ENCODE measurements at places on chromosomes 16 and 17. TPM values are rescaled to one million over a fixed set of nuclear protein-coding genes. Genes with fewer than 3 reads are reported as not detected.

PERCC1 gene
- 111 TPM for total RNA-seq

NAE1 gene
- total RNA-seq, result 168 TPM

MYCBPAP gene
- not detected for total RNA-seq

IL34 gene
- total RNA-seq, result 0.61 TPM

RCVRN gene
- total RNA-seq, result 0.06 TPM

ST6GALNAC1 gene
- total RNA-seq, result not detected

PYDC1 gene
- total RNA-seq, result not detected

CD300LF gene
- not detected for total RNA-seq

LRRC36 gene
- not detected for total RNA-seq

MYLK3 gene
- total RNA-seq, result 0.26 TPM

HBQ1 gene
- total RNA-seq, result not detected

C17orf78 gene
- not detected for total RNA-seq

- DNase-seq, result no peak
These were observed 105.0 kb upstream of the MON1B start for GRCh38 chr16:77085981-77086380.

- DNase-seq, result no peak
These were observed 182.8 kb downstream of the SEC14L1 start for GRCh38 chr17:77323413-77324171.

DNA sequence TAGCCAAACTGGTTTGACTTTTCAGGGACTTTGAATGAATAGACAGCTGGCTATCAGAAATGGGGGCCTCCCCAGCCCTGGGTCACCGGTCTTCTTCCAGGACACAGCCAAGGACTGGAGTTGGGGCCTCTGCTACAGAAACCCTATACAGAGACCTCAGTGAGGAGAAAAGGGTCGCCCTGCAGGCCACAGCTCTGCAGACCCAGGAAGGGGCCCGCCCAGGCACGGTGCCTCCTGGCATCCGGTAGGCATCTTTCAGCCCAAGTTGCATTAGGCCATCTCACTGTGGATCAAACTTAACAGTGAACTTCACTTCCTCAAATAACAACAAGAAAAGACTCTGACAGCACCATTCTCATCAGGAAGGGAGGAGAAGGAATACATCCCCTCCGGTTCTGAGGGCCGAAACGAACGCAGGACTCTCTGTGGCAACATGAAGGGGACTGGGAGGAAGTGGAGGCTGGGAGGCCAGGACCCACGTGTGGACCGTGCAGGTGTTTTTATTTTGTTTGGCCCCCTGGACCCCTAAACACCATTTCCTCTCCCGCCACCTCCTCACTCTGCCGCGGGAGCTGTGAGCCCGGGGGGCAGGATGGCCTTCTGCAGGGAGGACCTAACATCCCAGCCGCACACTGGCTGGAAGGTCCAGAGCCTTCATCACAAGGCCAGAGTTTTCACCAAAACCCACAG is 7.2 kb downstream of the SLC38A10 start:
- DNase-seq, result no peak

DNA sequence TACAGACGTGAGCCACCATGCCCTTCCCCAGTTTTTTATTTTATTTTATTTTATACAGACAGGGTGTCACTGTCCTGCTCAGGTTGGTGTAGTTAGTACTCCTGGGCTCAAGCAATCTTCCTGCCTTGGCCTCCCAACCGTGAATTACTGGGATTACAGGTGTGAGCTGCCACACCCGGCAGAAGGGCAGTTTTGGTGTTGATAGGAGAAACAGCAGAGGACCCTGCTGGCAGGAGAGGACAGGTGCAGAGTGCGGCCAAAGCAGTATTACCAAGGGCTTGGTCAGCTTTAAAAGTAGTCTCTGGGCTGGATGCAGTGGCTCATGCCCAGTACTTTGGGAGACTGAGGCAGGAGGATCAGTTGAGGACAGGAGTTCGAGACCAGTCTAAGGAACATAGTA is 22.9 kb downstream of the FOXK2 start:
- no peak for DNase-seq

GRCh38 chr16:66575060-66575459 is 4.2 kb upstream of the CMTM2 start:
- no peak for DNase-seq

- DNase-seq, result no peak
These were observed 119.7 kb upstream of the CIBAR2 start for GRCh38 chr16:85231959-85232358.

DNA sequence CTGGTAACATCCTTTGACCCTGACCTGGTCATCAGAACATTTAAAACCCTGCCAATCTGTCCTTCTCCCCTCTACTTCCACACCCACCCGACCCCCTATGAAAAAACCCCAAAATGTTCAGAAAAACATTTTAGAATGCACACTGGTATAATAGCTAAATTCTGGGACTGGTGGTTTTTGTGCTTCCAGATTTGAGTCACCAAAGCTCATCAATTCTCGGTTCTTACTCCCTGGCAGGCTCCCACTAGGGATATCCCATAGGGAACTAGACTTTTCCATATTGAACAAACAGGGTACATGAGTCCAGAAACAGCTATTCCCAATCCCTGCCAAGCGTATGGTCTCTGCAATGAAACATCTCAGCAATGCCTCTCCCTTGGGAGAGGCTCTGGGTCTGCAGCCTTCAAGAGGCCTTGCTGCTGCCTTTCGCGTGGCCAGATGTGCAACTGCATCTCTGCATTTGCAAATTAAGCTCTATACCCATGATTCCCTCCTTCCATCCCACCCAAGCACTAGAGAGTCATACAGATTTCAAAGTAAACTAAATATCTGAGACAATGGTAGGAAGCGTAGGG is 67.7 kb downstream of the SMG6 start:
- DNase-seq, result no peak

GRCh38 chr16:56849690-56850680 is 15.0 kb upstream of the SLC12A3 start:
- DNase-seq, result no peak

DNA sequence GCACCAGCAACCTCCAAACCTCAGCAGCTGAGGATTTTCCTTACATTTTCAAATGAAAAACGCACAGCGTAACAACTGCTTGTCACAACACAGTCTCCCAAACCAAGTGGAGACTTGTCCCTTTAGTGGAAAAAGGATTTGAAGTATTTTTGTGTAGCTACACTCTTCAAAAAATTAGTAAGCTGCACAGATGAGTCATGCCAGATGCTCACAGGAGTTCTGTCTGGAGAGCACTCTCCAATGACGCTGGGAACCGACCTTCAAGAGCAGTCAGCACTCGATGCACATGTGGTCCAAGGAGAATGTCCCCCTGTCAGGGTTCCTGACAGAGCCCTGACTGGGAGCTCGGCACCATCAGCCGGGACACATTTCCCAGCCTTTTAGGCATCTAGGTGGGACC is 39.8 kb downstream of the MAP1LC3B start:
- no peak for DNase-seq

DNA sequence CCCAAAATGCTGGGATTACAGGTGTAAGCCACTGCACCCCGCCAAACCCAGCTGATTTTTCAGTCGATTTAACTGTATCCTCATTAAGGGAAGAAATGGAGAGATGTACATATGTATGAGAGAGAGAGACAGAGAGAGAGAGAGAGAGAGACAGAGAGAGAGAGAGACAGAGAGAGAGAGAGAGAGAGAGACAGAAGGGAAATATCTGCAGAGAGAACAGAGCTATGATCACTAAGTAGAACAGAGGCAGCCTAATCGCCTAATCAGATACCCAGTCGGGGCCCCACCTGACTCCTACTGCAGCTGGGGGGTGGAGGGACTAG is 70.0 kb downstream of the RBBP6 start:
- no peak for DNase-seq

DNA sequence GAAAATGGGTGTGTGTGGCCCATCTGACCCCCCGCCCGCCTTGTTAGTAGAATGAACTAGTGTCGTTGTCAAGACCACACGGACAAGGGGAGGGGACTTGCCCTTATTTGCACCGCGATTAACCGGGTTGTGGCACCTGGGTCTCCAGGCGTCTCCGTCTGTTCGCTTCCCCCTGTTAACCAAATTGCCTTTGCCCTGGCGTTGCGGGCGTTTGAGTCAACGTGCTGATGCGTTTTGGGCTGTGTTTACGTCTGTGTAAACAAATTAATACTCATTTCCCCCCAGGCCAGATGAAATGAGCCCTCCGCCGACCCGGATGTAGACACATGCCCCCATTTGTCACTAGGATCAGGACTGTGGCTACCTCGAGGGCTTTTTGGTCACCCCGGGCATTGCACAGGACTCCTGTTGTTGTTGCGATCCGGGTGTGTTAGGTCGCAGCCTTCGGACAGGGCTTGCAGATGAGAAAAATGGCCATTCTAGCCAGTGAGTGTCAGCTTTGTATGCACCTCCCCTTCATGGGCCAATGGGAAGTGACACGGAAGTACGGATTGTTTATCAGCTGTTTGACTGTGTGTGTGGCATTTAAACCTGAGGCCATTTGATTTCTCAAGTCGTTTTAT is 906 bp downstream of the RBL2 start:
- peak; percentile 83 for DNase-seq

- DNase-seq, result no peak
These were observed 9.3 kb downstream of the CHD9NB start for GRCh38 chr16:53043428-53043831.

DNA sequence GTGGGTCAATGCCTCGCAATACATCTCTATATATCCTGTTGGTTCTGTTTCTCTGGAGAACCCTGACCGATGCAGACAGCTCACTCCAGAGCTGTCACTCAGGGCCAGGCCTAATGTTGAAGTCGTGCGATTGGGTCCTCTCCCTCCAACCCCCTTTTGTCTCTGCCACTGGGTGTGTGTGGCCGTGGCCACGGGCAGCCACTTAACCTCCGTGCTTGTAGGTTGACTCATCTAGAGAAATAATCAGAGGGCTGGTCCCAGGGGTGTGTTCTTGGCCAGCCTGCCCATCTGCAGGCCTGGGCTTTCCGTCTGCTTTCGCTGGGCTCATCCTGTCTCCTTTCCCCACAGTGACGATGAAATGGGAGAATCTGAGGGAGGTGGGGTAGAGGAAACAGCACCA is 7.4 kb downstream of the ADAD2 start:
- no peak for DNase-seq

GRCh38 chr16:46974352-46974751 is 878 bp upstream of the DNAJA2 start:
- no peak for DNase-seq

GRCh38 chr17:14125518-14126137 is 56.3 kb downstream of the COX10 start:
- no peak for DNase-seq

- DNase-seq, result no peak
These were observed 11.7 kb downstream of the ARL2BP start for GRCh38 chr16:57256601-57257395.

- DNase-seq, result no peak
These were observed 208.7 kb downstream of the KCNJ2 start for GRCh38 chr17:70378076-70378475.

DNA sequence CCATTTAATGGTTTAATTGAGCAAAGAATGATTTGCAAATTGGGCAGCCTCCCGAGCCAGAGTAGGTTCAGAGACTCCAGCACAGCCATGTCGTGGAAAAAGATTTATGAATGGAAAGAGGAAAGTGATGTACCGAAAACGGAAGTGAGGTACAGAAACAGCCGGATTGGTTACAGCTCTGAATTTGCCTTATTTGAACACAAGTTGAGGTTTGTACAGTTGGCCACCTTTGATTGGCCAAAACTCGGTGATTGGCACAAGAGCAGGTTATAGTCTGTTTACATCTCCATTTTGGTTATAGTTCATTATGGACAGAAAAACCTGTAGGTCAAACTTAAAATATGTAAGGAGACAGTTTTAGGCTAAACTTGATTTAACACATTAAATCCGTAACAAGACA is 44.5 kb downstream of the TENT4B start:
- DNase-seq, result no peak

DNA sequence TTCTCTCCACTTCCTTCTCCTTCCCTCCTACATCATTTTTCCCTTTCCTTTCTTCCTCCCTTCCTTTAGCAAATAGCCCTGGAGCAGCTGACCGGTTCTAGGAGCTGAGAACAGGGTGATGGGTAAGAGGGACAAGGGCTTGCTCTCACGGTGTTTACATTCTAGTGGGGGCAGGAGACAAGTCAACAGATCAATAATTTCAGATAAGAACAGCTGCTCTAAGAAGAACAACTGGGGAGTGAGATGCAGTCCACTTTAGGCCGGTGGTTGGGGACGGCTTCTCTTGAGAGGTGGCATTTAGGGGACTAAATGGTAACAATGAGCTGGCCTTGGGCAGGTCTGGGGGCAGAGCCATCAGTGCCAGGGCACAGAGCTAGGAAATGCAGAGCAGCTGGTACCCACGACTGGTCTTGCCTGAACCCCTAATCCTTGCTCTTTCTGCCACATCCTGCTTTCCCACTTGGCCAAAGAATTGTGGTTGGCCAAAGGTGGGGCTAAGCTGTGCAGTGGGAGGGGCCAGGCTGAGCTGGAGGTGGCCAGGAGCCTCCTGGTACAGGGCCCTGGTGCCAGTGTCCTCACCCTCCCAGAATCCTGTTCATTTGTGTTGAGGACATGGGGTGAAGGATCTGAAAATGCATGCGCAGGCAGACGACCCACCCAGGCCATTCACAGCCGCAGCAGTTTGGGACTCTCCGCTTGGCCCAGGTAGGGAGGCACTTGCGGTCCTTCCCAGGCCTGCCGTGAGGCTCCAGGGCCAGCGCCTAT is 17.7 kb downstream of the CBX4 start:
- no peak for DNase-seq

- DNase-seq, result no peak
These were observed 27.8 kb downstream of the ARHGAP27 start for GRCh38 chr17:45404870-45405249.

DNA sequence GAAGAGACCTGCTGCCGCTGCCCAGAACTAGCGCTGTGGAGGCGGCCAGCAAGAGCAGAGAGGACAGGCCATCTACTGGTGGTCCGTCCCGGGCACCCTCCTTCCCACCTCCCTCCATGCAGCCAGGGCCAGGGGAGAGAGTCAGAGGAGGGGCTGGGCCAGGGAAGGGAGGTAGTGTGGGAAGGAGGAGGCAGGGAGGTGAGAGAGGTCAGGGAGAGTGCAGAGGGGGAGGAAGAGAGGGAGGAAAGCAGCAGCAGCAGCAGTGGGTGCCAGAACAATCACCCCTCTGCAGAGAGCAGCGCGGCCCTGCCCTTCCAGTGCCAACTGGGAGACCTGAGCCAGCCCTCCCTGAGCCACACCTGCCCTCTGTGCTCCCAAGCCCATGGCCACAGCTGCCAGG is 6.6 kb downstream of the C16orf95 start:
- DNase-seq, result no peak

GRCh38 chr17:78416791-78417530 is 38.5 kb downstream of the PGS1 start:
- peak; percentile 84 for DNase-seq

- no peak for DNase-seq
These were observed 249.3 kb downstream of the CEP112 start for GRCh38 chr17:65942592-65942991.

DNA sequence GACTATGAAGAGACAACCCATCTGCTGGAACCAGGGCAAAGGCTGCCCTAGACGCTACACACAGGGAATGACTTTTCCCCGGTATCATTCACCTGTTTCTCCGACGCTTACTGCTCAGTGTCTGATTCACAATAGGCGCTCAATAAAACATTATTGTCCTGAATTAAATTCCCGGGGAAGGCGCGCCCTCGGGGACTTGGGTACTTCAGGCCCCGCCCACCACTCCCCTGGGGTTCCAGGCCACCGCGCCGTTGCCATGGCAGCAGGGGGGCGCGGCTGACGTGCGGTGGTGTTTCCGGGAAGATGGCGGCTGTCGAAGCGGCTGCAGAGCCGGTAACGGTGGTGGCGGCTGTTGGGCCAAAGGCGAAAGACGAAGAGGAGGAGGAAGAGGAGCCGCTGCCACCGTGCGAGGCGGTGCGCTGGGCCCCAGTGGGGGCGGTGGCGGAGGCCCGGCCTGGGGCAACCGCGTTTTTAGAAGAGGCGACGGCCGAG is at the start of gene RUNDC1:
RUNDC1 (plus strand) TSS at position 292 of the 492 bp plus-strand sequence; CDS start at position 304, 12 bp downstream.
- DNase-seq, result peak; percentile 92

GRCh38 chr17:50211249-50212120 is 10.1 kb upstream of the COL1A1 start:
- no peak for DNase-seq

Measured in SJCRH30 (cell line).